ENCODE measurements at places on chromosomes 3 and 15. TPM values are rescaled to one million over a fixed set of nuclear protein-coding genes. Genes with fewer than 3 reads are reported as not detected.

DNA sequence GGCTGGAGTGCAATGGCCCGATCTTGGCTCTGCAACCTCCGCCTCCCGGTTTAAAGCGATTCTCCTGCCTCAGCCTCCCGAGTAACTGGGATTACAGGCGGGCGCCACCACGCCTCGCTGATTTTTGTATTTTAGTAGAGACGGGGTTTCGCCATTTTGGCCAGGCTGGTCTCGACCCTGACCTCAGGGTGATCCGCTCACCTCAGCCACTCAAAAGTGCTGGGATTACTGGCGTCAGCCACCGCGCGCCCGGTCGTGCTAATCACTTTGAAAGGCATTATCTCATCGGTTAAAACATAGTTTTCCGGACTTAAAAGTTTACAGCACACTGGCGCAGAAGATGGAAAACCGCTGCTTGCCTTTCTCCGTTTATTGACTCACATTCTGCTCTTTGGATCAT lies 27.6 kb upstream of the MTHFS start:
- DNase-seq: no peak

CCR8 gene
- not detected for total RNA-seq

DNA sequence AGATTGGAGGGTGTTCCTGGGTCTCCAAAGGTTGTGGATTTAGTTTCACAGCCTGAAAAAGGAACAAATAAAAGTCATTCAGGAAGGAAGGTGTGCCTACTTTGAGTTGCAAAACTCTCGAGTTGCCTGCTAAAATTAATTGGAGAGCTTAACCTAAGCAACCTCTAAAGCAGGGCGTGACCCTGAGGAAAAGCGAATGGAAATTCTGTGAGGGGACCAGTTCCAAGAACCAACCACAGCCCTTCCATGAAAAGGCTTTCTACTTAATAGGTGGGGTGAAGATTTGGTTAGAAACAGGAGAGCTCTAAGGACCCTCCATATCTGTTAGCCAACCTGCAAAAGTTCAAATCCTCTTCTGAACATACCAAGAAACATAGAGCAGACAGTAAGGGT lies 1.5 kb downstream of the CD80 start:
- no peak for DNase-seq

- DNase-seq: no peak
Measured at GRCh38 chr15:74655424-74655823, 39.8 kb downstream of the CLK3 start.

RBMS3 gene
- not detected for total RNA-seq

DNA sequence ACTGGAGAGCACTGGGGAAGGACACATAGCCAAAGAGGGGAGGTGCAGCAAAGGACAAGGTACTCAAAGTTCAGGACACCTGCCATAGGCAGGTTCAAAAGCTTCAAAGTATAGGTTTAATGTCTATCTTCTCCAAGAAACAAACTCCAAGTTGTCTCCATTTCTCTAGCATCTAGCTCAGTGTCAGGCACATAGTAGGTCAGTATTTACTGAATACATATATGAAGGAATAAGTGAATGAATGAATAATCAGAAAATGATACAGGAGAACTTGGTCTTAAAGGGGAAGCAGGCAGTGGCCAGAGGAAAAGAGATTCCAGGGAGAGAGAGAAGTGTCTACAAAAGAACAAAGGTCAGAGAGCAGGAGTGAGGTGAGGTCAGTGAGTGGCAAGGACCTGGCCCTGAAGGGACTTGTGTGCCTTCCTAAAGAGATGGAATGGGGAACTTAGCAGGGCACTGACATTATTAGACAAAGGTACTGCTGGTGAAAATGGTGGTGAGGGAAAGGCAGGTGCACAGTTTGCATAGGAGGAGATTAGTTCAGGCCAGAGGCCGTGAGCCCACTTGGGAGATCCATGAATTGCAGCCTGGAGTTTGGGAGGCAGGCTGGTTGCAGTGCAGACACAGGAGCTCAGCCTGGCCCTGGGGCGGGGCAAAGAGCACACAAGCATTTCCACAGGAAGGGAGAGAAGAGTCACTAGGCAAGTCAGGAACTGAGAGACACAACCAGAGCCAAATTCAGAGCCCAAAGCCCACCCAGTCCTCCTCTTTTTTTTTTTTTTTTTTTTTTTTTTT lies 21.4 kb downstream of the TBC1D2B start:
- DNase-seq: no peak

GRCh38 chr3:111051354-111051753 lies 20.3 kb upstream of the NECTIN3 start:
- DNase-seq: no peak

XYLB gene
- 3.4 TPM for total RNA-seq

GRCh38 chr3:123655400-123655799 lies 70.5 kb upstream of the HACD2 start:
- DNase-seq: no peak

GRCh38 chr3:119659606-119660291 lies 640 bp downstream of the POPDC2 start:
- DNase-seq: no peak

DNA sequence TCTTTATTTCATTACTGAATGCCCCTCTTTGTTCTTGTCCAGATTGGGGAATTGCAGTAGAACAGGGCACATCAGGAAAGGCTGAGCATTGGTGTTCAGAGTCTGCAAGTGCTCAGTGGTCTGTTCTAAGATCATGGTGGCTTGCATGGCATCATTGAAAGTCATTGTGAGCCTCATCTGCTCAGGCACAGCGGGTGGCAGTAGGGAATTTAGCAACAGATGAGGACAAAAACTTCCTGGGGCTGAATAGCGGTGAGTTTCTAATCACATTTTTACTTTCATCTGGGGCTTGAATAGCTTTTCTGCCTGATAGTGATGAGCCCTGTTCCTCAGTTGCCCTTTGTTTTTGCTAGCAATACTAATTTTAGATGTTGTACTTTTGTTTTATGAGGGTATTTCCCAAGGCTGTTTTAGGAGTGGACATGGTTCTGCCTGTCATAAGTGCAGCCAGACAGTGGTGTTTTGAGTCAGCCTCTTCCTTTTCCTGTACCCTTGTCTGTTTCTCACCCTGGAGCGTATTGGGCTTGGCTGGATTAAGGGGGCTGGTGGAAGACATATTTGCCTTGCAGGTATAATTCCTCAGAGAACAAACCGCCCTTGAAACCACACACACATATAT lies 127.2 kb upstream of the IL12A start:
- no peak for DNase-seq

- DNase-seq: no peak
Measured at GRCh38 chr15:45732662-45733061, 97.8 kb downstream of the SQOR start.

GRCh38 chr3:130946882-130947281 lies 53.0 kb downstream of the ATP2C1 start:
- DNase-seq: no peak

- DNase-seq: no peak
Measured at GRCh38 chr15:42404461-42405235, 45.3 kb downstream of the CAPN3 start.
